NCI-H1436 (cell line): ENCODE measurements at places on chromosomes 12 and 14.

- DNase-seq: no peak
Measured at GRCh38 chr12:57874166-57875108, 27.9 kb upstream of the CTDSP2 start.

DNA sequence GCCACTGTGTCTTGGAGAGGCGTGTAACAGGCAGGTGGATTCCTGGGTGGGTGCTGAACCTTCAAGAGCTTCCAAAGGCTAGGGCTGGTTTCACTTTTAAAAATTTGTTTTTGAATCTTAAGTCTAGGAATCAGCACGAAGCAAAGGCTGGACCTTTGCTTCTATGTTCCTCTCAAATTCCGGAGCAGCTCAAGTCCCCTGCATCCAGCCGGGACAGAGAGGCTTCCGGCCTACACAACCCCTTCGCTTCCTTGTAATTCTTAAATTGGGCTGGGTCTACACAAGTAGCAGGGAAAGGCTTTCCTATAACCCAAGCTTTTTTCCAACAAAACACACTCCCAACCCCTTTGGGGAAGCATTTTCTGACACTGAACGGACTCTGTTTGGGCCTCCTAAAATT is 8.3 kb downstream of the HOXC12 start:
- DNase-seq: no peak

DNA sequence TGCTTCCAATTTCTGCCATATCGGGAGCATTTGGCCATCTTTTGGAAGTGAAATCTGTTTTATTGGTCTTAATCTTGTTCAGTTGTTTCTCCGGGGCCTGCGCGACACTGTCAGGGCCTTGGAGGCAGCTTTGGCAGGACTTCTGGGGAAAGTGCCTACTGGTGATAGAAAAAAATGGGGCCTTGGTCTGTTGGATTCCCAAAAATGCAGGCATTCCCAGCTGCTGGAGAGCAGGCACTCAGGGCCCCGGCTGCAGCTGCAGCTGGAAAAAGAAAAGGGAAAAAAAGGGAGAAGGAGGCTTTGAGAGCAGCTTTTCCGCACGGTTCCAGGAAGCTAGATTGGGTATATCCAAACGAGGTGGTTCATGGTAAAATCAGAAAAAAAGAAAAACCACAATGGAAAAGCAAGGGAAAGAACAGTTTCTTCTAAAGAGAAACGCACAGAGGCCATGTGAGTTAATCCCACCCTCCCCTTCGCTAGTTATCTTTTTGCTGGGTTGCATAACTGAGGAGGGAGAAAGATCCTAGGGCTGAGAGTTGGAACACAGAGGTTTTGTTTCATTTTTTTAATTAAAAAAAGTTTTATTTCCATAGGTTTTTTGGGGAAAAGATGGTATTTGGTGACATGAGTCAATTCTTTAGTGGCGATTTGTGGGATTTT is 134.7 kb upstream of the RFLNA start:
- DNase-seq: no peak

DNA sequence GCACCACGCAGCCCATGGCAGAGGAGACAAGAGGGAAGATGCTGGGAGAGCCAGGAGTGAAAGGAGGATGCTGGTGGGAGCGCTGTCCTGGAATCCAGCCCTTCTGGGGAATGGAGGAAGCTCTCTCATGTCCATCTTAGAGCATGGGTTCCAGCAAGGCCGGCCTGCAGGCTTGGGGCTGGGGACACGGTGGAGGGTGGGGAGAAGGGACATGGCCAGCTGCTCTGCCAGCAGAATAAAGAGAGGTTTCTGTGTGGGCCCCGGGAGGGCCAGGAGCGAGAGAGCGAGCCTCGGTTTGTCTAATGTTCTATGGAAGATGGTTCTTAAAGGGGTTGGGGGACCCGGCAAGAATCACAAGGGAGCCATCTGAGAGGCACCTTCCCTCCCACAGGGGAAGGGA is 60.2 kb downstream of the RIMBP2 start:
- no peak for DNase-seq

GRCh38 chr14:105141026-105141425 is 27.6 kb downstream of the JAG2 start:
- DNase-seq: no peak

- no peak for DNase-seq
Measured at GRCh38 chr12:76529226-76529918, 30.2 kb downstream of the OSBPL8 start.

GRCh38 chr14:91335191-91336092 is 82.2 kb downstream of the CCDC88C start:
- DNase-seq: no peak

- no peak for DNase-seq
Measured at GRCh38 chr12:94074216-94074979, 74.0 kb upstream of the PLXNC1 start.

DNA sequence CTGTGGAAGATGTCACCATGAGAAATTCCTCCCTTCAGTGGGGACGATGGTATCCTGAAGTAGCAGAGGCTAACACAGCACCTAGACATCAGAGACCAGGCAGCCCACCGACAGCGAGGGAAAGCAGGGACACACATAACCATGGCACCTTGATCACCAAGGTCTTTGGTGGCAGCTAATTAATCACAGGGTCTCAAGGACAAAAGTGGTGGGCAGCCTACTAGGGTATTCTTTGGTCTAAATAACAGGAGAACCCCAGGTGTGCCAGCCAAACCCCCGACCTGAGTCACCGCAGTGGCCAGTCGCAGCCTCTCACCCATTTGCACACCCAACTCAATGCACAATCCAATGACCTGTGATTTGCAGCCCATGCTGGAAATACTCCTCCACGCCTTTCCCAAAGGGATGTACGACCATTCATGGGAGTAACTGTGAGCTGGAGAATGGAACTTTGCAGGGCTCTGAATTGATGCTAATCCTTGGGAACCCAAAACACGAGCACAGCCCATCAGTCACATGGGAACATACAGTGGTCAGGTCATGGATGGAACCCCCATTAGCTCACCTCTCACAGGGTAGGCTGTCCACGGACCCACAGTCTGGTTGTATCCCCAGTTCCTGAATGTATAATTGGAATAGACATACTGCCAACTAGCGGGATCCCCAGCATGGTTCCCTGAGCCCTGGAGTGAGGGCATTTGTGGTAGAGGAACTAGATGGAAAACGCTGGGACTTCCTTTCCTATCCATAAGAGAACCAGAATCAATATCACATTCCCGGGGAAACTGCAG is 58.7 kb upstream of the C14orf180 start:
- DNase-seq: no peak

GRCh38 chr12:6965026-6965661 is 5.3 kb downstream of the PHB2 start:
- DNase-seq: peak; percentile 80

GRCh38 chr12:107362960-107363359 is 269.6 kb upstream of the CRY1 start:
- no peak for DNase-seq

DNA sequence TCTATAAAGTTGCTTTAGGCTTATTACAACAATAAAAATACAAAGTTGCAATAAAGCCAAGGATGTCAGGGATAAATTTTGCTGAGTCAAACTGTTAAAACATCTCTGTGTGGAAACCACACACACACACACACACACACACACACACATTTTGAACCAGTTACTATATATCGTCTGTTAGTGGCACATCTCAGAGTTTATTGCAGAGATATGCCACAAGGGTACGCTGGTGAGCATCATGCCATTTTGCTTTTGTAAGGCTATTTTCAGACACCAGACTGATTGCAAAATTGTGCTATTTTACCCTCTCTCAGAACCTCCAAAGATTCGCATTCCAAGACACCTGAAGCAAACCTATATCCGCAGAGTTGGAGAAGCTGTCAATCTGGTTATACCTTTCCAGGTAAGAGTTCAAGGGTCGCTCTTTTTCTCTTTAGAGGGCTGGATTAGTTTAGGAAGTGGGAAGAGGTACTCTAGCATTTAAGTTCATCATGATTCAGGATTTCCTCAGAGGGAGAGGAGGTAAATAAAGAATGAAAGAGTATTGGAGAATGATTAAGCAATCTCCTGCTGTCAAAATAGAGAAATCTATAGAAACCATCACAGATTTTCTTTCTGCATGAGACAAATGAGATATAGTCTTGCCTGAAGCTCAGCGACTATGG is 27.3 kb upstream of the CHPT1 start:
- no peak for DNase-seq

DNA sequence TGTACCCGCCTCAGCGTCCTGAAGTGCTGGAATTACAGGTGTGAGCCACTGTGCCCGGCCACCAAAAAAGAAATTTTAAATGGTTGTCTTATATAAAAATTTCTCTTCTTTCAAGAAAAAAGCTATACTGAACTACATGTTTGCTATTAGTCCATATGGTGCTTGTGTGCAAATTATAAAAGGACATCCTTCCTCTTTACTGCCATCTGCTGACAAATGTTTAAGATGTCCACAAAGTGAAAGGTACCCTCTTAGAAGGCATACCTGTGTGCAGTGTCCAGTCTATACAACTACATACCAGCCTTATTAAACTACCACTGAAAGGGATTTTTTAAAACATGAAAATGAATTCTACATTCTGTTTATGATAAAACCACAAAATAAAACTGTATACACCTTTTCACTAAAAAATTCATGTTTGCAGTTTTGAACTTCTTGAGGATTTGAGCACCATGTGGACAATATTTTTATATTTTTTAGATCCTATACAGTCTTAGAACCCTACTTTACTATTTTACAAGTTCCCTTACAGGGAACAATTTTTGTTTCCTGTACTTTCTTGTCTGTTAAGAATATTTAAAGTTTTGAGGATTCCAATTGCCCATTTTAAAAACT is 32.8 kb upstream of the TOMM20L start:
- peak; percentile 29 for DNase-seq

DNA sequence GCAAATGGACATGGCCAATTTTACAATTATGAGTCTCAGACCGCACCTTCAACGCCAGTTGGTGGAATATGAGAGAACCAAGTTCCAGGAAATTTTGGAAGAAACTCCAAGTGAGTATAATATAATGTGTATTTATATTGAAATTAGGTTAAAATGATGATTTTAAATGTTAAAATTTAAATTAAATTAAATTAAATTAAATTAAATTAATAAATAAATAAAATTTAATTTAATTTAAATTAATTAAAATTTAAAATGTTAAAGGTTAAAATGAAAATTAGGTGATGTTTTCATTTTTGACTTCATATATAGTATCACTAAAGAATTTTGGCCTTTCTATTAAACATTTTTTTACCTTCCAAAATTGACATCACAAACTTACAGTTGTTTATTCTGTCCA is 21.0 kb downstream of the TCP11L2 start:
- no peak for DNase-seq

- DNase-seq: no peak
Measured at GRCh38 chr12:116474331-116474730, 84.8 kb upstream of the MAP1LC3B2 start.

- DNase-seq: no peak
Measured at GRCh38 chr12:120473807-120474615, 4.5 kb upstream of the SRSF9 start.

- DNase-seq: no peak
Measured at GRCh38 chr14:64731141-64731581, 26.9 kb downstream of the PLEKHG3 start.

DNA sequence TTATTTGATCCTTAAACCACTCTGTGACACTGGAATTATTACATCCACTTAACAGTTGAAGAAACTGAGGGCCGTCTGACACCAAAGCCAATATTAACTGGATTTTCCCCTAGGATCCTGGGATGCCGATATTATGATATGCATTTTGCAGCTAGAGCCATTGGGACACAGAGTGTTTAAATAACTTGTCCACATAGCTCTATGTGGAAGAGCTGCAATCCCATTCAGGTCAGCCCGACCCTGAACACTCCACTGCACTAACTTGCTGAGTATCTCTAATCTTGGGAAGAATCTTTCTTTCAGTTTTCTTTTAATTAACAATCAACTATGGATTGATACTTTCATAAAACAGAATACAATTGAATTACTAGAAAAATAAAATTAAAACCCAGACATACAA is 37.9 kb downstream of the RMST start:
- DNase-seq: no peak

DNA sequence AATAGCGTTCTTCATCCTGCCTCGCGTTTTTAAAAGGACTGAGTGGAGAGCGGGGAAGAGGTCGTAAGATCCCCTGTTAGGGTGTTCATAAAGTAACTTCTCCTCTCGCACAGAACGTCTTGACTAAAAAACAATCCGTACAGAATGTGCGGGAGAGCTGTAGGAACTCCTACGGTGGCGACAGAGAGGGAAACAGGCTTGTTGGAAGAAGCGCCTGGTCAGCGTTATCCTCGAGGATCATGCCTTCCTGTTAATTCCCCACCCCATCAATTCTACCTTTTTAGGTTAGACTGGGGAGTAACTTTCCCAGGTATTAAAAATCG is 399 bp upstream of the WASHC4 start:
- DNase-seq: no peak

DNA sequence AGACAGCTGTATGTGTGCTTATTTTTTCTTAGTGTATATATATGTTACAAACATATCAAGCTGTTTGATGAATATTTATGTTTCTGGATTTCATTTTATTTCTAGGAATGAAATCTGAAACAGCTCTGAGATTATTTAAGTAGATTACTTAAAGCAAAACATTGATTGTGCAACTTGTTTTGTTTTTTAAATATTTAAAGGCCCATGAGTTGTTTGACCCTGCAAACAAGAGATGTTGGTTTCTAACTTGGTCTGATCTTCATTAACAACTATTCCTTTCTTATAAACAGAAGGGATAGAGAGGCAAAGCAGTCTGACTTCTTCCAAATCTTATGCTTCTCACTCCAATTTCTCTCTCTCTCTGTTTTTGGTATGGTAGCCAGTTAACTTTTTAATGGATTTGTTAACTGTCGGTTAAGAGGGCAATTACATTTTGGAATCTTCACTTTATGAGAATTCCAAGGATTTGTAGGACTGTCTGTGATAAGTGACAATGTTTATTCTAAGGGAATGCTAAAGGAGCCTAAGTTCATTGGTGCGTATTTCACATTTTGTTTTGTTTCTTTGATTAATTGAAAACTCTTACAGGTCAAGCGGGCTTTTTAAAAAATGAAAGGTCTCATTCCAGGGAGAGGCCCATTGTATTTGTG is 102.6 kb upstream of the HMGA2 start:
- no peak for DNase-seq

GRCh38 chr14:33560718-33561431 is 390.0 kb downstream of the EGLN3 start:
- no peak for DNase-seq

DNA sequence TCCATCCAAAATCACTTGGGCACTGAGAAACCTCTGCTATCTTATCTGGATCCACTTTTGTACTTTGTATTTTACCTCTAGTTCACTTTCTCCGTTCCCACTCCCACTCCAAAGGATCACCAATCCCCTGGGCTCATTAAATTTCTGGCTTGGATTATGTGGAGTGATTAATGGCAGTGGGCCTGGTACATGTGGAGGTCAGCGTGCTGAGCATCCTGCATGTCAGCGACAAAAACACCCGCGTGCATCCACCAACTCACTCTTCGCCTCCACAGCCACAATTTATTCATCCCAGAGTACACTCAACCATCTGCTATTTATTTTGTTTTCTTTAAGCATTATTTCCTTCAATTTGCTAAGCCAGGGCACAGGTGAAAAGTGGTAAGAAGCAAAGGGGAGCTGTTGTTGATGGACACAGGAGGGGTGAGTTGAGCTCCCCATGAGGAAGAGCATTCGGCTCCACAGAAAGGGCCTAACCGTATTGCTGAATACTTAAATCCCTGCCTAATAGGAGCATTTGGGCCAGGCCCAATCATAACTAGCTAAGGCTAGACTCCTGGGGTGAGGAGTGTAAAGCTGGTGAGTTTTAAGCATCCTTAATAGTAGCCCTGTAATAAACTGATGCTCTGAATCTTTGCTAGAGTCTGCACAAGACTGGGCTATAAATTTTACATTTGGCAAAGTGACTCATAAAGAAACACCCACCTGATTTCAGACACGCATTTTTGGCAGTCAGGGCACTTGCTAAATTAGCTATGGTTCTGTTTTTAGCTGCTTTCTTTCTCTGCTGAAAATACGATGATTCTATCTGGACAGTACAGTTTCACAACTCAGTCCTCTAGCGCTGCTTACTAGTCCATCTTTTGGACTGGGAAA is 137.8 kb downstream of the SLC25A21 start:
- no peak for DNase-seq
